ENCODE measurements at places on chromosomes 4 and X. TPM values are rescaled to one million over a fixed set of nuclear protein-coding genes. Genes with fewer than 3 reads are reported as not detected.

Gene PABPC1L2B
- total RNA-seq: not detected

Gene SMIM31
- total RNA-seq: not detected

Gene DCAF16
- 23.1 TPM for total RNA-seq

Gene BTK
- 11.5 TPM for total RNA-seq

Gene LANCL3
- 0.35 TPM for total RNA-seq

Gene IQSEC2
- 15.4 TPM for total RNA-seq

Gene PDGFRA
- 181 TPM for total RNA-seq

Gene GPR82
- 0.42 TPM for total RNA-seq

Gene GABRB1
- not detected for total RNA-seq

DNA sequence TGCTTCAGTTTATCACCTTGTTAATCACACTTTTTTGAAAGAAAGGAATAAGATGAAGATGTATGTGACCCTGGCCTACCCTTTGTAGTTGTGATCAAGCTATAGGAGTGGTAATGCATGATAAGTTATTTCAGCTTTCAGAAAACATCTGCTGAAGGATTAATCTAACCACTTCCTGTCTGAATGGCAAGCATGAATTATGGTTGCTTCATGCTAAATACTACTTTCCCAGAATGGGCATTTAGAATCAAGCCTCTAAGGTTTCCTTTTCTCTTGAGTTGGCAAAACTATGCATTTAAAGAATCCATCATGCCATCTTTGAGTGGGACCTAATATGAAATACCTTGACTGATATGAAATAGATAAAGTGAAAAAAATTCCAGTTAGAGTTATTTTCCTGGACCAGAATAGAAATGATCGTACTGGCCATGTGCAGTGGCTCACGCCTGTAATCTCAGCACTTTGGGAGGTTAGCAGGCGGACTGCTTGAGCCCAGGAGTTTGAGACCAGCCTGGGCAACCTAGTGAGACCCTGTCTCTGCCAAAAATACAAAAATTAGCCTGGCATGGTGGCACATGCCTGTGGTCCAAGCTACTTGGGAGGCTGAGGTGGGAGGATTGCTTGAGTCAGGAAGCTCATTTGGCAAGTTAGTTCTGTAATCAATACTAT, 59.1 kb downstream of the ANXA3 start:
- DNase-seq: no peak

DNA sequence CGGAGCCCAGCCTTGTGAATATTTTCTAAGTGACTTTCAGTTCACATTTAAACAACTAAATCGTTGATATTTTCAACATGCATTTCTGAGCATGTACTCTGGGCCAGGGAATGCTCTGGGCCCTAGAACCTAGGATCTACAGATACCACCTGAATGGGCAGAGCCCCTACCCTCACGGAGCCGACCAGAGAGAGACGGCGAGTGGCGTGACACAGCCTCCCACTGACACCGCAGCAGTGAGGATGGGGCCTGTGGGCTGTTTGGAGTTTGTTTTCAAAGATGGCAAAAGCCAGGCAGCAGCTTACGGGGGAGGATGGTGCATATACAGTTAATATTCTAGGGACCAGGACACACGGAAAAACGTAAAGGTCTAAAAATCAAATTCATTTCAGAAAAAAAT, 17.7 kb downstream of the NELFA start:
- DNase-seq: peak; percentile 49

GRCh38 chr4:55255179-55255578, 90.9 kb upstream of the SRD5A3 start:
- no peak for DNase-seq

DNA sequence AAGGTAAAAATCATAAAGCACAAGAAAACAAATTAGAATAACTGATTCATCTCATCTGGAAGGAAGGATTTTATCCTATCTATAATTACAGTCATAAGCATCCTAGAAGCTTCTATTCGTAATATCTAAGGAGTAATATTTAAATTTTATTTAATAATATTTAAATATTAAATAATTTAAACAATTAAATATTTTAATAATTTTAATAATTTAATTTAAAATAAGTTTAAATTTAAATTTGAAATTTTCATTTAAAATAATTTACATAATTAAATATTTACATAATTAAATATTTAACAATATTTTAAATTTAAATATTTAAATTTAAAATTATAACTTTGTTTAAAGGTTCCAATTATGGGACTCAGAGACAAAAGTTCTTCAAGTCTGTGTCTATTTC, 127.5 kb upstream of the GK2 start:
- DNase-seq: no peak

DNA sequence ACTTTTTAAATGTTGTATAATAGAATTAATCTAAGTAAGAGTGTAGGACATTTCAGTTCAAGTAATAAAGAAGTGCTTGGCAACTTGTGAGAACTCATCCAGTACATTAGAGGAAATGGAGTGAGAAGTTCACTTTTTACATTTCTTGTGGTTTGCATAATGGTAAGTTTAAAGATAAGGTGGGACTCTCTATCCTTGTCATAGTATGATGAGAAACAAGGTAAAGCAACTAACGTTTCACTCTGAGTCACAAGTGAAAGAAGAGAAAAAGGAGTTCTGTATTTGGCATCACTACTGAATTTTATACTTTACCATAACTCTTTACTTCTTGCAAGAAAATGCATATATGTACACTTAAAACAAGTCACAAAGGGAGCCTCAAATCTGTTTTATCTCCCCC, 219.4 kb downstream of the SLC4A4 start:
- no peak for DNase-seq

DNA sequence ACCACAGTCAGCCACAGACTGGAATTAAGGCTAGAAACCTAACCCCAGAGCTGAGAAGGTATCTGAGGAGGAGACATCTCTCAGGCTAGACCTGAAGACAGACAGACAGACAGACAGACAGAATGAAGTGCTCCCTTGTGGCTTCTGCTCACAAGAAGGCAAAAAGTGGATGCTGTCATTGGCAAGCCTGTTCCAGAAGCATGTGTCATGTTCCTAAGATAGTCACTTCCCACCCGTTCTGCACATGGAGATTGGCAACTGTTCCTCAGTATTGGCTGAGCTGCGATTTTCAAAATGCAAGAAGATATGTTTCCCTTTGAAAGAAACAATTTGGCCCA, 166.4 kb downstream of the NSUN7 start:
- no peak for DNase-seq

DNA sequence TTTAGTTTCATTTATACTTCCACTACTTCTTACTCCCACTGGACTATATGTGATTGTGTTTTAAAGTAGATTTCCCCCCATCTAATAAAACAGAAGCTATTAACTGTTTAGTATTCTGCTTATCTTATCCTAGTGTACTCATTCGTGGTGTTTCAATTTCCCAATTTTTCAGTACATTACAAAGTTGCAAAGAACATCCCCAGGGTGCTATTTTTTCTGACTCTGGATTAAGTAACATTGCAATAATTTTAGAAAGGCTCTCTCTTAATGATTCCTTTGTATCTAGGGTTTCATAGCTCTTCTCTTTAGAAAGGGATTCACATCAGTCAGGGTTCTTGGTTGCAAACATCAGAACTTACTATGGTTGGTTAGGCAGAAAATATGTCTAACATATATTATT, 317.9 kb upstream of the DIPK2B start:
- DNase-seq: no peak

- DNase-seq: no peak
These were observed 67.7 kb upstream of the SPANXN2 start for GRCh38 chrX:143788265-143788664.

DNA sequence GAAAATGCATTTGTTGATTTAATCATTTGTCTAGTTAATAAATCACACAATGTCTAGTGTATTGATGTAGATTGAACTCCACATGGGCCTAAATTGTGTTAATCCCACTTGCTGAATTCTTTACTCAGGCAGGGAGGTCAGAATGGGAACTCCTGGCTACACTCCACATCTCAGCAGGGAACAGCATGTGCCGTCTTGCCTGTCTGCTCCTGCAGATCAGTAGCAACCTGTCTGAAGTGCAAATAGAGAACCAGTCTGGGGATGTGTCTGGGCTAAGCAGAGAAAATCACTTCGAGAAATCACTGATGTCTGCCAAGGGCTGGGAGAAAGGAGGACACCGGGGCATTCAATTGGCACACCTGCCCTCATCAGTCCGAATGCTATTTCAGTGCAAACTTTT, 16.5 kb upstream of the MXRA5 start:
- DNase-seq: no peak

DNA sequence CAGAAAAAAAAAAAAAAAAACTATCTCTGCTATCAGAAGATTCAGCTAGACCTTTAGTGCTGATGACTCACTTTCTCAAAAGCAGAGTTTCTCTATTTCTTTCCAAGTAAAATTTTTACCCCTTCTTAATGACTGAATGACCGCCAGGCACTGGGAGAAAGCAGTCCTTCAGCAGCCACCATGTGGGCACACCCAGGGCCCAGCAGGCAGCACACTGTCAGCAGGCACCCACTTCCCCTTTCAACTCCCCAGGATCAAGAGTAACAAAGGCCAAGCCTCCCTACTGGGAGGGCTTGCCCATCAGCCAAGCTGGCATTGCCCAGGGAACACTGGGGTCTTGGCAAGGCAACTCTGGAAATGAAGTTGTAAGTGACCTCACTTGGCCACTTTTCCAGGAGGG, 201.9 kb upstream of the MAMLD1 start:
- no peak for DNase-seq

- no peak for DNase-seq
These were observed 2015.9 kb downstream of the PCDH7 start for GRCh38 chr4:32735856-32736590.

- no peak for DNase-seq
These were observed 16.0 kb upstream of the TLR8 start for GRCh38 chrX:12890467-12890866.

GRCh38 chrX:97452283-97452682, 568.6 kb downstream of the RPA4 start:
- no peak for DNase-seq

- no peak for DNase-seq
These were observed 101.4 kb downstream of the ADRA2C start for GRCh38 chr4:3867403-3868100.

DNA sequence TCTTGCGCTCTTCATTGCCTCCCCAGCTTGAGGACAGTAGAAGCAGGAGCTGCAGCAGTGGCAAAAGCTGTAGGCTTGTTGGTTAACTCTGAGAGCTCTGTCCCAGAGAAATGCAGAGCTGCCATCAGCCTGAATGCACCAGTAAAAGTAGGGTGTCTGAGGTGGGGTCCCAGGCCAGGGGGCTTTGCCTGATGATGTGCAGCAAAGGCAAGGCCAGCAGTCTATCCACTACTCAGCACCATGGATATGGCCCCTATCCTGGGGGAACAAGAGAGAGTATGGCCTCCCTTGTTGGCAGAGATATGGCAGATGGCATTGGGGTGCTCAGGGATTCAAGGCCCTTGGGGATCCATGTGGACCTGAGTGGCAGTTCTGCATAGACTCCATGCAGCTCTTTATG, 180.2 kb downstream of the HMGN5 start:
- no peak for DNase-seq

- no peak for DNase-seq
These were observed 23.6 kb upstream of the GJB1 start for GRCh38 chrX:71199252-71200008.

DNA sequence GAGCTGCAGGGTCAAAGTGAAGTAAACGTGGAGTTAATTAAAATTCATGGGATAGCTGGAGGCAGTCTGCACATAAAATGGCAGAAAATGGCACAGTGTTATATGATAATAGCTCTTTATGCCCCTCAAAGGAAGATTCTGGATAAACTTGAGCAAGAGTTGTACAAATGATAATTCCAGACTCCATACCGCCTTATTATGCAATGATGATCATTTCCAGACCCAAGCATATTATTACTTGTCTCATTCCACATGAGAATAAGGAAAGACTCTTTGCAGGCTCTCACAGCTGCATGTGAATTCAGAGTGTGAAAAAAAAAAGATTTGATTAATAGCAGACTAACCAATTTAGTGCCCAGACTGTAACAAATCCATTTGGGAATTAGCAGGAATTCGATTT, 105.4 kb downstream of the STK32B start:
- DNase-seq: no peak

DNA sequence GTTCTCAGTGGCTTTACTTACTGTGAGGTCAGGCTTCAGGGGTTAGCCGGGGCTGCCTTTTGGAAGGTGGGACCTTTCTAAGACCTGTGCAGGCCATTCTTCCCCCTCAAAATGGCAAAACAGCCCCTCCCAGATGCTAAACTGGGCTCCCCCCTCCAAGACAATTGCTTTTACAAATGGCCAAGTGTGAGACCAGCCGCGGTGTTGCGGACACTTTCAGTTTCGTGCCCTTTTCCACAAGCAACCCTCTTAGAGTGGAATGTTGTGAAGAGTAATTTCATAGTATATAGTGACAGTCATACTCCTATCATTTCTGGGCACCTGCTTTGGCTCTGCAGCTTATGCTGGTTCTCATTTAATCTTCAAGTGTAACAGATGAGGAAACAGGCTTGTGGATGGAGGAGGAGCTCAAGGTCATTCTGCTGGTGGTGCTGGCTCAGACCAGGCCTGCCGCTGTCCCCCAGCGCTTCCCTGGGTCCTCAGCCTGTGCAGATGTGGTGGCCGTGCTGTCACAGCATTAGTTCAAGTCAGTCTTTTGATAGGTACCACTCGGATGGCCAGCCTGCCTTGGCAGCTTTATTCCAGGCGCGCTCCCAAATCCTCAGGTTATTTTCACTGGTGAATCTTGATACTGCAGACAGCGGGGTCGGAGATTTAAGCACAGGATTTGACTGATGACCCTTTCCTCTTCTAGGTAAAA, 55.0 kb upstream of the TADA2B start:
- no peak for DNase-seq

DNA sequence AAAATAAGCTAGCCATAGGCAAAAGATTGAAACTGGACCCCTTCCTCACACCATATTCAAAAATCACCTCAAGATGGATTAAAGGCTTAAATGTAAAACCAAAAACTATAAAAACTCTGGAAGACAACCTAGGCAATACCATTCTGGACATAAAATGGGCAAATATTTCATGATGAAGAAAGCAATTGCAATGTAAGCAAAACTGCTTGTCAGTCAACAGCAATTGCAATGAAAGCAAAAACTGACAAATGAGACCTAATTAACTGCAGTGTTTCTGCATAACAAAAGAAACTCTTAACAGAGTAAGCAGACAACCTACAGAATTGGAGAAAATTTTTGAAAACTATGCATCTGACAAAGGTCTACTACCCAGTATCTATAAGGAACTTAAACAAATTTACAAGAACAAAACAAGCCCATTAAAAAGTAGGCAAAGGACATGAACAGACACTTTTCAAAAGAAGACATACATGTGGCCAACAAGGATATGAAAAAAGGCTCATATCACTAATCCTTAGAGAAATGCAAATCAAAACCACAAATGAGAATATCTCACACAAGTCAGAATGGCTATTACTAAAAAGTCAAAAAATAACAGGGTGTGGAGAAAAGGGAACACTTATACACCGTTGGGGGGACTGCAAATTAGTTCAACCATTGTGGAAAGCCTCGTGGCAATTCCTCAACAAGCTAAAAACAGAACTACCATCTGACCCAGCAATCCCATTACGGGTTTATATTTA, 46.7 kb downstream of the CFAP299 start:
- no peak for DNase-seq

DNA sequence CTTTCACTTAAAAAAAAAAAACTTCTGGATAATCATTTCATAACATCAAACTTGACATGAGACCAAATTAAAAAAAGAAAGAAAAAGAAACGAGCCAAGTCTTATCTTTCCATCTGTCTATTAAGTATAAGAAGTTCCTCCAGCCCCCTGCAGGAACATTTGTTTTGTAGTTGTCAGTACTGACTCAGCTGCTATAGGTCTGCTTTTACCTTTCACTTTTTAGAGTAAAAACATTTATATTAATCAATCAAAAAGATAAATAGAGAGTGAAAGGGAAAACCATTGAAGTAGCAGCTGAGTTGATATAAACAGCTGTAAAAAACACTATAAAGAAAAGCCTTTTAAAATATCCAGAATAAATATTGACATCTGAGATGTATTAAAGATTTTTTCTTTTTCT, 46.1 kb downstream of the CCDC158 start:
- DNase-seq: no peak
